ENCODE measurements at places on chromosomes 12 and 14.

DNA sequence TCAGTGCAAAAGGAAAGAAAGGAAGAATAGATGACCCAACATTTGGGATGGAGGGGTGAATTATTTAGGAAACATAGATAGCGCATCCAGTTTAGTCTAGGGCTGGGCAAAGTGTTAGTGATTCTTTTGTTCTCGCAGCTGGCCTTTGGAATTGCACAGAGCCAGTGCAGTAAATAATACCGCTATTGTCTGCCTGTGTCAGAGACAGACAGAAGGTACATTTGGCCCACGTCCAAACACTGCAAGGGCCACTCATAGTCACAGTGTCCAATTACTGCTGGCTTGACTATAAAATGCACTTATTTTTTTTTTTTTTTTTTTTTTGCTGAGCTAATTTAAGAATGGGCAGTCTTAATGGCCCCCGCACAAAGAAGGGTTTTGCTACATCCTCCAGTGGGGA is 638.6 kb downstream of the BCL11B start:
- no peak for DNase-seq

GRCh38 chr14:92144708-92145107 is 22.9 kb downstream of the CPSF2 start:
- DNase-seq: no peak

- DNase-seq: no peak
Measured at GRCh38 chr14:95095996-95096395, 61.3 kb downstream of the DICER1 start.

- DNase-seq: no peak
Measured at GRCh38 chr14:74482571-74482970, 10.5 kb downstream of the NPC2 start.

- no peak for DNase-seq
Measured at GRCh38 chr12:90423965-90424364, 531.0 kb downstream of the CCER1 start.

DNA sequence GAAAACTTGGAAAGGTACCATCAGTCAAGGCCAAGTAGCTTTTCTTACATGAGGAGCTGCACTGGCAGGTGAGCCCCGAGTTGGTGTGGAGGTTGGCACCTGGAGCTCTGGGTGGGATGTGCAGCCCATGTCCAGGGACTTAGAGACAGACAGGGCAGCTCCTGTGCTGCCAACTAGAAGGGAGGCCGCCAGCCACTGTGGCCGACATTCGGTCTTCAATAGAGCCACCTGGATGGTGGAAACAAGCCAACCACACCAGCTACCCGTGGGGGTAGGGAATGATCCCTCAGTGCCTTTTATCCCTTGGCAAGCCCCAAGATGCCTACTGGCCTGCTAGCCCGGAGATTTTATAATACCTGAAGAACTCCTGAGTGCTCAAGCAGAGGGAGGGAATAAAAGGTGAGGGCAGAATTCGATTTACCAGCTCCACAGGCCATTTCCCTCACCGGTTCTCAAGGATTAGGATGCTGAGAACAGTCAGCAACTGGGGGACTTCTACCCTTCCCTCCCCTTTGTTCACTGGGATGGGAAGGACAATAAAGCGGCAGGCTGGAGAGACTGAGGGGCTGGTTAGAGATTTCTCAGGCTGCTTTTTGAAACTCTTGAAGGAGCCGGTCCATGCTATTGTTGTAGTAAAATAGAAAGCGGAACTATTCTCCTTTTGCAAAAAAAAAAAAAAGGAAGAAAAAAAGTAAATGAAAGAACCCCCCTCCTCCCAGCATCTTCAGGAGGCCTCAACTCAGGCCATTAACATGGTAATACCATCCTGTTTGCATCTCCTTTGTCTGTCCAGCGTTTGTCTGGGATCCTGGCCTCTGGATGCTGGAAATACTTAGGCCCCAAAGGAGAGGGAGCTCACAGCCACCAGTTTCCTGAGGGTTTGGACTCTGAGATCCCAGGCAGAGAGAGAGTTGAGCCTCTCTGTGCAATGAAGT is 321.6 kb downstream of the ZFP36L1 start:
- DNase-seq: no peak

DNA sequence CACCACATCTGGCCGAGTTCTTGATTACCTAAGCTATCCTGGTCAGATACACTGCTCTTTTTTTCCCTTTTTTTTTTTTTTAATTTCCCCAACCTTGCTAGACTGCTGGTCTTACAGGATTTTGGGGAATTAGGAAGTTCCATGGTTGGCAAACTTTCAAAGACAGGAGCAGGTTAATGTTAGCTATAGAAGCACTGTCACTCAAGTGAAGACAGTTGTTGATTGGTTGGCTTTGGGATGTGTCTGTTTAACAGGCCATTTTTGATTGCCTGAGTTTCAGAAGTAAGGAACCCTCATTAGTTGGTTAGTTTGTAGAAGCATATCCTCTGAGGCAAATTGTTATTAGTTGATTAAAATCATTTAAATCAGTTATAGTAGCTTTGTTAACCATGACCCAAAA is 36.8 kb downstream of the RAP1B start:
- no peak for DNase-seq

DNA sequence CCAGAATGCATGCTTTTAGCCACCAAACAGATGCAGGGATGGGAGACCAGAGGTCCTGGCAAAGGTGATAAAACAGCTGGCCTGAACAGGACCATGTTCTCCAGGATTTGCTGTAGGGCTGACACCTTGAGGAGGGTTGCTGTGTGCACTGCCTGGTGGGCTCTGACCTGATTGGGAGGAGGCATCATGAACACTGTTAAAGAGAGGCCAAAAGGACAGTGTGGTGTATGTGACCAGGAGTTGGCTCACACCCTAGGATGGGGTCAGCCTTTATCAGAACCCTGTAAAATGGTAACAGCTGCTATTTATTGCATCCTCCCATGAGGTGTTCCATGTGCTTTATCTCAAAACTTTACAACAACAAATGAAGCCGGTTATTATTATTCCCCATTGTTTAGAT is 8.8 kb downstream of the SYNDIG1L start:
- no peak for DNase-seq

DNA sequence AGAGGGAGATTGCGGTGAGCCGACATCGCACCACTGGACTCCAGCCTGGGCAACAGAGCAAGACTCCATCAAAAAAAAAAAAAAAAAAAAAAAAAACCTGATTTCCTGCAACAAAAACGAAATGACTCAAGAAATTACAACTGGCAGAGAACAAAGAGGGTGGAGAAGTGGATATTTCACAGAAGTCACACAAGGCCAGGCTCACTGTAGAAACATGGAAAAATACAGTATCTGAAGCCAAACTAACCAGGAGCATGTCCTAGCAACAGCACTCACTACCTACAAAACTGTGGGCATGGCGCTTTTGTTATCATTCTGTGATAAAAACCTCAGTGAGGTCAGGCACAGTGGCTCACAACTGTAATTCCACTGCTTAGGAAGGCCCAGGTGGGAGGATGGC is 11.7 kb upstream of the MMP17 start:
- DNase-seq: no peak

DNA sequence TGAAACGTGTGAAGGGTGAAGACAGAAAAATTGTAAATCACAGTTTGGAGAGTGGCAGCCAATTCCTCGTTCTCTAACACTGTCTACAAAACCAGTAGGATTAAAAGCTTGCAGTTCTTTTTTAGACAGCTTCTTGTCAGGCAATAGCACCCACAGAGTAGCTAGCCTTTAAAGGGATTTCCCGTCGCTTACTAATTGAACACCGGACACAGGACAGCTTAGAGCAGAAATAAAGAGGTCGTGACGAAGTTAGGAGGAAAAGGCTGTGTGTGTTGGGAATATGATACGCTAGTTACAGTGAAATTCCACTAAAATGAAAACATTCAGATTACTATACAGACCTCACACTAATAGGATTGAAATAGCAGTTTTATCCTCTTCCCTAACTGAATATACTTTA is 149.1 kb upstream of the FLRT2 start:
- DNase-seq: no peak

- DNase-seq: no peak
Measured at GRCh38 chr14:94394581-94395207, 6.3 kb upstream of the SERPINA1 start.

DNA sequence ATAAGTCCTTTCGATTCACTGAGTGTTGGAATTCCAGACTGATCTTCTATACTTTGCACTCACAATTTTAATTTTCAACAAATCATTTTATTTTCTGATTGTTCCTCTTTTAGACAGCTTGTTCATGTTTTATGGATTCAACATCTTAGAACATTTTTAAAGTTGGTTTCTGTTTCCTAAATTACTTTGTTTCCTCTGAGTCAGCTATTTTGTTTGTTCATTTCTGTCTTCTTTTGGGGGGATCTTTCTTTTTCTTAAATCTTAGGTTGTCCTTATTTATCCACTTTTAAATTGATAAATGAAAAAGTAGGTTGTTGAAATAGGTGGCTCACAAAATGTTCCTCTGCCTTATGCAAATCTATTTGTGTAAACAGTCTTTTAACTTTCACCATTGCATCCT is 160.0 kb downstream of the GALC start:
- no peak for DNase-seq

DNA sequence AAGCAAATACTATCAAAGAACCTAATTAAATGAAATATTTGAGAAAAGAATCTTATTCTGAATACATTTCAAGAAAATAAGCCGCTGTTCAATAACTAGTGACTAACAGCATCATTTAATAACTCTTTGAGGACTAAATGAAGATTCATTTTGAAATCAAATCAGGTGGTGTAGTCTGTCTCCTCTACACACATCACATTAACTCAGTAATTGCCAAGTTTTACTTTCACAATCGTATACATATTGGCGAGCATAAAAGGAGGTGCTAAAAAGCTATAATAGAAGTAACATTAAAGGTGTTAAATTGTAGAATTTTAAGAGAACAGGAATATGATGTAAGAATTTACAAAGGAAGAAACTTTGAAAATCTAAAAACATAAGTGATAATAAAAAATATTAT is 185.1 kb downstream of the MDGA2 start:
- DNase-seq: no peak

DNA sequence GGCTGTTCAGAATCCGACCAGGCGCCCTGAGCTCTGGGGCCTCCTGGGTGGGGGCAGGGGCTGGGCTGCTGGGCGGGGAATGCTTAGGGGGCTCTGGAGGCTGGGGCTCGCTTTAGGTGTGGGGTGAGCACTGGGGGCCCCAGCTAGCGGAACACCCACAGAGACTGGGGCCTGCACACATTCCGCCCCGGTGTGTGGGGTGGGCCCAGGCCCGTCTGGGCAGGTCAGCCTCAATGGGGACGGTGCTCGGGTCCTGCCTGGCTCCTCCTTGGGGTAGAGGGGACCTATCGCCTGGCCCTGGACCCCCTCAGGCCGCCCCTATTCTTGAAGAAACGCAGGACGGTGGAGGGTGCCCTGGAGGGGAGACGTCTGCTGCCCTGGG is 364.8 kb downstream of the TMEM121 start:
- DNase-seq: no peak

- no peak for DNase-seq
Measured at GRCh38 chr12:11702959-11703358, 53.5 kb downstream of the ETV6 start.

GRCh38 chr12:105561546-105562198 is 231.2 kb downstream of the C12orf75 start:
- no peak for DNase-seq

- DNase-seq: no peak
Measured at GRCh38 chr14:65813760-65814384, 401.3 kb downstream of the FUT8 start.

DNA sequence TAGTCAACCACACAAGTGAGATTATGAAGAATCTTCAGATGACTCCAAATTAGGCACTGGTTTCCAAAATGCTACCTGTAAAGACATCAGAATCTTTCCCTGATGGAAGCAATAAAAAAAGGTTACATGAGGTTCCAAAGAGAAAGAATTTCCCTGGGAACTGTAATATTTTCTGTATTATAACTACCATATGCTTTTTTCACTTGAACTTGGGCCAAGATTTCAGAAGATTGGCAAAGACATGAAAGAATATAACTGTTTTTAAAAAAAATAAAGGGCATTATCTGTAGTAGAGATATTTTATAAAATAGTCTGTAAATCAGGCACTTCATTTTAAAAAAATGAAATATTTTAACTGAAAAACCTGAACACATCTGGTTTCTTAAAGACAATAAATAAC is 12.9 kb downstream of the HECTD1 start:
- no peak for DNase-seq

DNA sequence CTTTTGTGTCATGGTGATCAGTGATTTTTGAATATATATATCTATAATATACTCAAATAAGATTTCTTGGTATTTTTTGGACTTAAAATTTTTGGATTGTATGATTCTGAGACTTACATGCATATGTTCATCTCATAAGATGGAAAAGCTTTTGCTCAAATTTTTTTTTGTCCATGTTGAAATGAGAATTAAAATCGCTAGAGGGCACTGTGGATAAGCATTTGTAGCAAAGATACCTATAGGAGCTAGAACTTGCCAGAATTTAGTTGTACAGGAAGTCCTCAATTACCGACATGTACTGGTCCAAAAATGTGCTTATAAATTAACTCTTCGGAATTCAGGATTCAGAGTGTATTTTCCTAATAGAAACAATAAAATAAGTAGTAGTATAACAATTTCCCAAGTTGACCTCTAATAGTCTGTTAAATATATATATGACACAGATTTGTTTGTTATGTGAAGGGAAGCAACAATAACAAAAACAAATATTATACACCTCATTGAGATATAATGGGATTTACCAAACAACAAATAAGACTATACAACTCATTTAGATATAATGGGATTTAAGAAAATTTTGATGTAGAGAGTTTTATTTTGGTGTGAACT is 179.6 kb downstream of the TMEM117 start:
- DNase-seq: peak; percentile 35

DNA sequence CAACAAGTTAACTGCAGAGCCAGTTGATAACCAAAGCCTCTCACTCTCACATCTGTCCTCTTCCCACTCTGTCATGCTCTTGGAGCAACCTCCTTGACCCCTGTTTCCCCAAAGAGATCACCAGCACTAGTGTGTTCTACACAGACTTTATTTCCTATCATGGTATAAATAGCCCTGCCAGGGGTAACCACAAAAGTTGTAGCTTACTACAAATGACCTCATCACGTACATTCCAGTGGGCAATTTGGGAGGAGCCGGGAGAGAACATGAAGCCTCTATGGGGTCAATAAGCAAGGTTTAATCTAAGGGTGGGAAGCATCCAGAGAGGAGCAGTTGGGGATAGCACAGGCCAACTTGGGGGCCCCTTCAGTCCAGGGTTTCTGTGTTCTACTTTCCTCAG is 186.5 kb downstream of the KCNA5 start:
- no peak for DNase-seq

- DNase-seq: no peak
Measured at GRCh38 chr12:111445726-111446581, 40.2 kb downstream of the SH2B3 start.

DNA sequence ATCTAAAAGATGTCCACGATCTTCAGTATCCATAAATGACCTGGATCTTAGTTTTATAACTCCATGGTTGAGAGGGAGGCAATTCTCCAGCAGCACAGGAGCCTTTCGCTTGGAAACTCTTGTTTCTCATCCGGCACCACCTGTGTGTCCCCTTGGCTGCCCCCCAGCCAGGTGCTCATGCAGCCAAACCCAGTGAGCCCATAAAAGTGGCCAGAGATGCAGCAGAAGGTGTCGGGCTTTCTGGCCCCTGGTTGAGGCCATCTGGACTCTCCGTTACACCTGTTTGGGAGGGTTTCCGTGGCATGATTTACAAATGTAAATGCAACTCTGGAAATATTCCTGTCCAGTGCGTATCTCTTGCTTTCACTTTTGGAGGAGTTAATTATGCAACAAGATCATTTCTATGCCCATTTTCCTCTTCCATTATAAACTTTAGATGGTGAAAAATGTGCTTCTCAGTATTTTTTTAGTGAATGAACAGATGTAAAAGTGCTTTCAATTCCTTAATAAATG is 291.1 kb downstream of the DIO2 start:
- no peak for DNase-seq

All from HEK293T (cell line).